Liver (tissue), 10 donors: ENCODE measurements at places on chromosomes 12 and 14.

DNA sequence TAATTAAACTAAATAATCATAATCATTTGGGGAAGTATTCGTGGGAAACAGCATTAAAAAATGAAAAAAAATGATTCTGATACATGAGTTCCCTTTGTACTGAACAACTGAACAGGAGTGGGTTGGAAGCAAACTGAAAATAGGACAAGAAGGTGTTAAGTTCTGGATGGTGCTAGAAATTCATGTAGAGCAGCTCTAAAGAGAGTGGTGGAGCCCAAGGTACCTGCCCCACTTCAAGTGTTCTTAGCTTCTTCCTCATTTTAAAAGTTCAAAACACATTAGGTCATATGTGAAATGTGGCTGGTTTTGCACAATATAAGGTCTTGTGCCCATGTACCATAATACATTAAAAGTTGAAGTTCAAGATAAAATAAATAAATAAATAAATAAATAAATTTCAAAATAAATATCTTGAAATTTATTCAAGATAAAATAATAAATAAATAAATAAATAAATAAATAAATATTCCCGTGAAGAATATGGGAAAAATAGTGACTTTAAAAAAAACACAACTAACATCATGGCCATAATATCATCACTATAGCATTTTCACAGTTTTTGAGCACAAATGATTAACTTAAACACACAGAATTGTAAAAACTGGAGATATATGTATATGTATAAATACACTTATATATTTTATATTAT is 191.5 kb upstream of the PRKD1 start:
- no peaks in the 10 kb centered on the region for H3K36me3 ChIP-seq
- H3K27ac ChIP-seq, result no peak overlapping the region
- DNase-seq, result no peak
- no peaks in the 10 kb centered on the region for H3K4me1 ChIP-seq
- no peaks in the 10 kb centered on the region for H3K27me3 ChIP-seq

- H3K4me3 ChIP-seq, result no peak overlapping the region
- H3K36me3 ChIP-seq, result no peaks in the 10 kb centered on the region
- H3K4me1 ChIP-seq, result peaks cover 5% of the 10 kb centered on the region
- no peak overlapping the region for H3K27ac ChIP-seq
These were observed 51.8 kb downstream of the TRAF3 start for GRCh38 chr14:102829016-102829548.

DNA sequence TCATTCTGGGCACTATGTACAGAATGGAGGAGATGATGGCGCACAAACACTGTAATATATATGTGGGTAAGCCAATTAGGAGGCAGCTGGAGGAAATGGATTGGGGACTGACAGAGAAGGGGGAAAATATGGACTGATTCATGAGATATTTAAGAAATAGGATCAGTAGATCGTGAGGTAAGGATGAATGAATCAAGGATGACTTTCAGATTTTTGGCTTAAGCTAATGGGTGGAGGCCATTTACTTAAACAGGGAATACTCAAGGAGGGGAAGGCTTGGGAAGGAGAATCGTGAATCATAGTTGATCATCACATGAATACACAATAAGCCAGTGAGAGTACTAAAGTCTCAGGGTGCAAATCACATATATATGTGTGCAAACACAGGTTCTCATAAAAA is 11.2 kb upstream of the GNPNAT1 start:
- DNase-seq, result no peak
- no peak overlapping the region for H3K4me3 ChIP-seq
- H3K27ac ChIP-seq, result no peak overlapping the region
- H3K4me1 ChIP-seq, result no peaks in the 10 kb centered on the region

- no peak for DNase-seq
- no peak overlapping the region for H3K27ac ChIP-seq
- no peaks in the 10 kb centered on the region for H3K36me3 ChIP-seq
- no peaks in the 10 kb centered on the region for H3K27me3 ChIP-seq
- no peak overlapping the region for H3K4me3 ChIP-seq
These were observed 75.5 kb downstream of the FBXL14 start for GRCh38 chr12:1518591-1519516.

- H3K4me3 ChIP-seq, result no peak overlapping the region
- DNase-seq, result no peak
- no peaks in the 10 kb centered on the region for H3K27me3 ChIP-seq
- H3K36me3 ChIP-seq, result peaks cover 54% of the 10 kb centered on the region
- no peaks in the 10 kb centered on the region for H3K4me1 ChIP-seq
These were observed 56.5 kb downstream of the WASHC4 start for GRCh38 chr12:105164068-105164467.

- no peak for DNase-seq
- H3K4me1 ChIP-seq, result no peaks in the 10 kb centered on the region
- H3K36me3 ChIP-seq, result no peaks in the 10 kb centered on the region
- no peak overlapping the region for H3K4me3 ChIP-seq
- no peaks in the 10 kb centered on the region for H3K27me3 ChIP-seq
- H3K27ac ChIP-seq, result no peak overlapping the region
These were observed 17.6 kb upstream of the ELK3 start for GRCh38 chr12:96176575-96176974.

- no peak overlapping the region for H3K27ac ChIP-seq
- H3K36me3 ChIP-seq, result no peaks in the 10 kb centered on the region
- no peaks in the 10 kb centered on the region for H3K27me3 ChIP-seq
- H3K4me1 ChIP-seq, result peaks cover 3% of the 10 kb centered on the region
- DNase-seq, result no peak
- H3K4me3 ChIP-seq, result no peak overlapping the region
These were observed 5.5 kb downstream of the CSRNP2 start for GRCh38 chr12:51077930-51078329.

- H3K4me1 ChIP-seq, result no peaks in the 10 kb centered on the region
- H3K4me3 ChIP-seq, result no peak overlapping the region
- DNase-seq, result no peak
- H3K27me3 ChIP-seq, result no peaks in the 10 kb centered on the region
These were observed 105.5 kb upstream of the PRB2 start for GRCh38 chr12:11500861-11501230.

DNA sequence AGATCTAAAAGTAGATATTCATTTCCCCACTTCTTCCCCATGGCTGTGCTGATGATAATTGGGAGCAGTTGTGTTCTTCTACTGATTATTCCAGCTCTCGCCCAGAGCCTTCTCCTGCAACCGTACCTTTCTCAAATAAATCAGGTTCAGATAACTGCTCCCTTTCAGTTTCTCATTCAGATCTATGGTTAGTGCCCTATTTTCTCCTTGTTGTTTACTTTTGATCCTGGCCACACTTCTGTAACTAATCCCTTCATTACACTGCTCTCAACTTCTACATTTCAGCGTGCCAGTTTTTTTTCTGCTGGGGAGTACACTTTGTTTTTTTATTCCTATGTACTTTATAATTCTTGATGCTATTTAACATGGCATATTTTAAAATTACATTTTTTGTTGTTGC is 2.8 kb upstream of the STRAP start:
- DNase-seq, result no peak
- peaks cover 11% of the 10 kb centered on the region for H3K4me1 ChIP-seq
- no peaks in the 10 kb centered on the region for H3K27me3 ChIP-seq
- H3K4me3 ChIP-seq, result peak overlapping the region; percentile 33

DNA sequence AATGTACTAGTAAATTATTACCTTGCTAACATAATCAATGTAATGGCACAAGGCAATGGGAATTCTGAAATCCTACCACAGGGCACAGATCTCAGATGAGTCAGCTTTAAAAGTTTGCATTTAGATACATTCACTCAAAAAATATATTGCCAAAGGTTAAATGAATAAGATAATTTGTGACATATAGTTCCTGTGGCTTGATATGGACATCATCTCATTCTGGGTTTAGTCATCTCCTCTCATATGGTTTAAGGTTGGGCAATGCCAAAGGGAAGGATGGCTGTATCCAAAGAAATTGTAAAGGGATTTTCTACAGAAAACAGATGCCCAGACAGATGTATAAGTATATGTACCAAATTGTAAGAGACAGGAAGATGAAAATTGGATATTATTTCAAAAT is 1065.0 kb downstream of the LRFN5 start:
- no peak overlapping the region for H3K4me3 ChIP-seq
- no peak for DNase-seq
- H3K4me1 ChIP-seq, result no peaks in the 10 kb centered on the region
- H3K36me3 ChIP-seq, result no peaks in the 10 kb centered on the region
- H3K27me3 ChIP-seq, result no peaks in the 10 kb centered on the region

GRCh38 chr12:7542046-7542445 is 38.5 kb upstream of the CD163 start:
- no peak for DNase-seq
- H3K36me3 ChIP-seq, result no peaks in the 10 kb centered on the region
- no peak overlapping the region for H3K4me3 ChIP-seq
- H3K27me3 ChIP-seq, result no peaks in the 10 kb centered on the region

GRCh38 chr12:124497658-124498057 is 69.8 kb downstream of the NCOR2 start:
- DNase-seq, result no peak
- H3K27ac ChIP-seq, result no peak overlapping the region
- H3K27me3 ChIP-seq, result no peaks in the 10 kb centered on the region
- peaks cover 45% of the 10 kb centered on the region for H3K4me1 ChIP-seq

GRCh38 chr12:68530965-68531364 is 79.7 kb upstream of the RAP1B start:
- H3K4me3 ChIP-seq, result no peak overlapping the region
- peak overlapping the region; percentile 31 for H3K27ac ChIP-seq

GRCh38 chr12:105574056-105574715 is 243.7 kb downstream of the C12orf75 start:
- H3K36me3 ChIP-seq, result no peaks in the 10 kb centered on the region
- H3K27ac ChIP-seq, result no peak overlapping the region
- no peak for DNase-seq
- H3K27me3 ChIP-seq, result no peaks in the 10 kb centered on the region
- H3K4me1 ChIP-seq, result no peaks in the 10 kb centered on the region

- peaks cover 6% of the 10 kb centered on the region for H3K27me3 ChIP-seq
- peaks cover 14% of the 10 kb centered on the region for H3K4me1 ChIP-seq
- no peak within 1 kb of the TSS for H3K4me3 ChIP-seq
- no peak within 1 kb of the TSS for H3K27ac ChIP-seq
These were observed at the start of gene SLC24A4 for GRCh38 chr14:92323011-92323915. TSS of gene SLC24A4 (plus strand) at chr14:92323165. CDS start at chr14:92323831, 666 bp downstream.

DNA sequence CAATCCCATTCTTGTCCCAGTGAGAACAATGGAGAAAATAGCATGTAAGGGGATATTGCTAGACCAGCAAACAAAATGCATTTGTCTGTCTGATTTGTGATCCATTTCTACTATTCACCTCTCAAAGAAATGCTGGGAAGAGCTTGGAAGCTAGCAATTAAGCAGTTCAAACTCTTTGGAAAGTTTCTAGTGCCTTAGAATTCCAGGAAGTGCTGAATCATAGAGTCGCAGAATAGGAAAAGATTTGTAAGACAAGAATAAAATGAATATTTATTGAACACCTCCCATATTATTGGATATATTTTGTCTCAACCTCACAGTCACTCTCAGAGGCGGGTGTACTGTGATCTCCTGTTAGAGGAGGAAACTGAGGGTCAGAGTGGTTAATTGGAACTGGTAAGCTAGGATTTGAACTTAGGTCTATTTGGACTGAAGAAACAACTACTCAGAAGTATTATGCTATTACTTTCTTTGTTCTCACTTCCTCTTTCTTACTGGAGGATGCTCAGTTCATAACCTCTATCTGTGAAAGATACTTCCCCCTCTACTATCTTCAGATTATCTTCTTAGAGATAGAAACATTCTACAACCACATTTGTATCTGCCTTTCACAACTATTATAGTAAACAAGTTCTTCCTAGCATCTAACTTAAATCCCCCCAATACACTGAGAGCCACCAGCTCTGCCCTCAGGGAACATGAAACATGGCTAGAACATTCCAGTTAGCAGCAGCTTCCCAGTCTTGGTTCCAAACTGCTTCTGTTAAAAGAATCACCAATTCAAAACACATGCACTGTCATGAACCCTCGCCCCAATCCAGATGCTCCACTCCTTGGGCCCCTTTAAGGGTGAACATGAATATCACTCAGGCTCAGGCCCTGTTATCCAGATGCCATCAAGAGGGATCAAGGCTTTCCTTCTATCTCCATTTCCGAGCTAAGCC is 64.2 kb downstream of the DRAM1 start:
- no peak overlapping the region for H3K4me3 ChIP-seq
- no peaks in the 10 kb centered on the region for H3K36me3 ChIP-seq
- DNase-seq, result no peak
- no peaks in the 10 kb centered on the region for H3K4me1 ChIP-seq

DNA sequence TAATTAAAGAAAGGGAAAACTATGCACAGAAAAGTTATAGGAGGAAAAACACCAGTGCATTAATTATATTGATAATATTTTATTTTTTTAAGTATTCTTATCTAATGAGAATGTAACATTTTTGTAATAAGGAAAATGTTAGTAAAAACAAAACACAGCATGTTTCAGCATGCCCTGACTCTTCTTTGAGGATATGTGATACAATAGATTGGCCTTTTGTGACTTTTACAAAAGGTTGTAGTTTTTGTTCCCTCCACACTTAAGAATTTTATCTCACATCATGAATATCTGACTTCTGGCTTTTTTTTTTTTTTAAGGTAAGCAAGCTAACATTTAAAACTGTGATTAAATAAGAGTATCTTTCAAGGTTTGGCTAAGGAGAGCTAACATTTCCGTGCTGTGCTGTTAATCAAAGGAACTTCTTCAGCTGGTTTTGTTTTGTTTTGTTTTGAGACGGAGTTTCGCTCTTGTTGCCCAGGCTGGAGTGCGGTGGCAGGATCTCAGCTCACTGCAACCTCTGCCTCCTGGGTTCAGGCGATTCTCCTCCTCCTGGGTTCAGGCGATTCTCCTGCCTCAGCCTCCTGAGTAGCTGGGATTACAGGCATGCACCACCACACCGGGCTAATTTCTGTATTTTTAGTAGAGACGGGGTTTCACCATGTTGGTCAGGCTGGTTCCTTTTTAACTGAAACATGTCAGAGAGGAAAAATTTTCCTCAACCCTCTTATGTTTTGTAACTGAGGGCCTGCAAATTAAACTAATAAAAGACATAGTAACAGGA is 30.8 kb upstream of the RESF1 start:
- no peak overlapping the region for H3K4me3 ChIP-seq
- no peak overlapping the region for H3K27ac ChIP-seq
- no peaks in the 10 kb centered on the region for H3K4me1 ChIP-seq
- no peaks in the 10 kb centered on the region for H3K27me3 ChIP-seq
- no peaks in the 10 kb centered on the region for H3K36me3 ChIP-seq

DNA sequence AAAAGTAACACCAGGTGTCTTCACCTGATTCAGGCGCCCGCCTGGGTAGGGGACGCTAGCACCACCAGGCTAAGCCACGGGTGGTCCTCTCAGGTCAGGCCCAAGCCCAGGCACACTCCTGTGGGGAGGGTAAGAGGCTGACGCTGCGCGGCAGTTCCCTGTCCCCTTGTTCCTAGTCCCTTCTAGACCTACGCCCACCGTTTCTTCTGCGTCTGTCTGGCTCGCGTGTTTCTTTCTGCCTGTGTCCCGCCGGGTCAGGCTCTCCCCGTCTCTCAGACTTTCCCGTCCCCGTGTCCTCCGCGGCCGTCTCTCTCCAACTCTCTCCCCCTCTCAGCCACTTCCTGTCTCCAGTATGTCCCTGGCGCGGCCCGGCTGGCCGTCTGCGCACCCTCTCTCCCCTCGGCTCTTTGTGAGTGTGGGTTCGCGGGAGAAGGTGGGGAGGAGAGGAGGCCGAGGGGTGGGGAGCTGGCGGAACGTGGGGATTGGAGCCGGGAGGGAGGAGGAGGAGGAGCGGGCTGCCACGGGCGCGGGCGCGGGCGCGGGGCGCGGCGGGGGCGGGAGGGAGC is 3.1 kb upstream of the TNS2 start:
- H3K27ac ChIP-seq, result peak overlapping the region; percentile 88
- no peak for DNase-seq
- no peaks in the 10 kb centered on the region for H3K27me3 ChIP-seq
- no peaks in the 10 kb centered on the region for H3K36me3 ChIP-seq
- peaks cover 46% of the 10 kb centered on the region for H3K4me1 ChIP-seq

GRCh38 chr14:74476107-74476506 is 17.0 kb downstream of the NPC2 start:
- peaks cover 15% of the 10 kb centered on the region for H3K36me3 ChIP-seq
- no peak for DNase-seq
- no peaks in the 10 kb centered on the region for H3K4me1 ChIP-seq
